ENCODE measurements at places on chromosomes 13 and 19.

GRCh38 chr13:28716511-28716910 is 2.3 kb downstream of the SLC46A3 start:
- no peak for DNase-seq

GRCh38 chr13:35812736-35813135 is 318.4 kb downstream of the DCLK1 start:
- DNase-seq, result no peak

DNA sequence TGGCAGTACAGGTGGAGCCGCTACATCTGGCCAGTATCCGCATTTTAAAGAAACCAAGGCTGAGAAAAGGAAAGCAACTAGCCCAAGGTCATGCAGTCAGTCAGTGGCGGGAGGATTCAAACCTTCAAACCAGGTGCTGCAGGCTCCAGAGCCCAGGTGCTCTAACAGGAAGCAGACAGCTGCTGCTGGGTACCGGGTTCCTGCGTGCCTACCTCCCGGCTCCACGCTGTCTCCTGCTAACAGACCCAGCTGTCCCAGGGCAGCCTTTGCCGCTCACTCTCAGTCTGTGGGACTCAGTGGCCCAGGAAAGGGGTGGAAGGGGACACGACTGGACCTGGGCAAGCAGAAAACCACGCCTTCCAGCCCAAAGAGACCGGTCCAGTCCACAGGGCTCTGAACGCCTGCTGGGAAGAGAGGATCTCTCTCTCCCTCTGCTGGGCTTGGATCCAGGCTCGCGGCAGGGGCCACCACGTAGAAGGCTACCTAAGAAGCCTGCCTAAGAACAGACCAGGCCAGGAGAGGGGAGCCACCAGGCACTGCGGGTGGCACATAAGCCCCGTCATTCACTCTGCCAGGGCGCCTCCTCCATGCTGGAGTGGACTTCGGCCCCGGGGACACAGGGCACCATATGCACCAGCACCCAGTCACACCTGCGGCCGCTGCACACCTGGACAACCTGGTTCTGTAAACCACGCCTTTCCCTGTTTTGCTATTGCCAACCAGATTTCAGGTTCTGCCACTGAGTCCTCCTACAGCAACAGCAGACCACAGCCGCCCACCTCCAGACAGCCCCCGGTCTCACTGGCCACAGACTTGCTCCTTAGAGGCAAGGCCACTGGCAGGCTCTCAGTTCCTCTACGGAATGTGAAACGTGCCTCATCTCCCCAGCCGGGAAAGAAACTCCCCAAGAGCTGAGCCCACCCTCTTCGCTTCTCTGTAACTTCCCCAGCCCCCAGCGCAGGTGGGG is 4.6 kb downstream of the DAPK3 start:
- DNase-seq, result no peak

- peak; percentile 14 for DNase-seq
Observed at GRCh38 chr13:84896128-84896527, 903.1 kb downstream of the SLITRK6 start.

DNA sequence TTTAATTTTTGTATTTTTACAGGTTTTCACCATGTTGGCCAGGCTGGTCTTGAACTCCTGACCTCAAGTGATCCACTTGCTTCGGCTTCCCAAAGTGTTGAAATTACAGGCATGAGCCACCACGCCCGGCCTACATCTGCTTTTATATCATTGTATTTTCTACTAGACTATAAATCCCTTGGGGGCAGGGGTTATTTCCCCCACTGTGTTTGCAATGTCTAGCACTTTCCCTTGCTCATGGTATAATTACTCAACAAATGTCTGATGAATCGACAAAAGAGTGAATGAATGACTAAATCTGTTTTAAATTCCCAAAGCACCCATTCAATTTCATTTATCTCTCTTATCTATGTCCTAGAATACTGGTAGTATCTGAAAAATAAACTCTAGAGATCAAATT is 244.5 kb upstream of the CSNK1A1L start:
- DNase-seq, result no peak

DNA sequence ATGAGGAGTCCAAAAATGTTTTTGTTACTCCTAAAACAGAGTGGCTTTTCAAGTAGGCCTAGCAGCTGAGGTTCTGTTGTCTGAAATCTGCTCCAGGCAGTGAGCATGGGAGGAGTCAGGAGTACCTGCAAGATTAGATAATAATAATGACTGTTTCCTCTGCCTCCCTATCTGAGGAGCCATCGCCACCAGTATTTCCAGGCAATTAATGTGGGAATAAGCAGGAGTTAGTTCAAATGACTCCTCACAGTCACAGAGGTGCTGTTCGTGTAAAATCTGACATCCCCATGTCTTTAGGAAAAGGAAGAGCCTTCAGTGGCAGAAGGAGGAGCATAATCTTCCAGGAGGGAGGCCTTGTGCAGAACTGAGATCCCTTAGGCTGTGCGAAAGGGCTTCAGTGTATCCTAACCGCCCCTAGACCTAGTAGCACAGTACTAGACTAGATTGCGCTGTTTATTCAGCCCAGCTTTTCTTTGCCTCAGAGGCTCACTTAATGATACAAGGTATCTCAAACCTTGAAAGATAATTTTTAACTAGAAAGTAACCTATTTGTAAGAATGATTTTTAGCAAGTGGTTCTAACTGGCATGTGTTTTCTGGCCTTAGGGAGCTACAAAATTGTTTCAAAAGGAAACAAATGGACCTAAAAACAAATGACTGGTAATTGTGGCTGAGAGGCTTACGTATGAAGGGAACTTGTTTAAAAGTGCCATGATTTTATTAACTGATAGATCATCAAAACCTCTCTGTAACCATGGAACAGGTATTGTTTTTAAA is 49.0 kb downstream of the FREM2 start:
- no peak for DNase-seq

- peak; percentile 43 for DNase-seq
Observed at GRCh38 chr13:40190641-40191100, 475.8 kb downstream of the FOXO1 start.

- DNase-seq, result no peak
Observed at GRCh38 chr13:36084131-36084530, 47.1 kb downstream of the DCLK1 start.

DNA sequence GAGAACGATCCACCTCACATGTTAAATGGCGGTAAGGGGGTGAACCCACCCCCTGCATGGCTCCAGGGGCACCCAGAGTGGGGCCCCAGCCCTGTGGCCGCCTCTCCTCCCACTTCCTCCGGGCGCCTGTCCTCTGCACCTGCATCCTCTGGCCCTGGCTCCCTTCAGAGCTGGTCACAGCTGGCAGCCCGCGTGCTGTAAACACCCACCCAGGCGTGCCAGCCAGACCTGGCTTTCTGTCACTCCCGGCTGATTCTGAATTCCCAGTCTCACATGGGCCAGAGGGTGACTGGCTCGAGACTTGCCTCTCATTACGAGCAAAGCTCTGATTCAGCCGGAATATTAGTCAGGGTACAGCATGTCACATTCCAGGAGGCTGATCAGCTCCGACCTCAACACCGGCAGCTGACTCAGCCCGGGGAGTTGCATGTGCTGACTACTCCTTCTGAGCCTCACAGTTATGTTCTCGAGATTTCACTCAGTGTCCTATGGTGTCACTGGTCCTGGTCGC is 75.1 kb downstream of the GNG7 start:
- peak; percentile 97 for DNase-seq

DNA sequence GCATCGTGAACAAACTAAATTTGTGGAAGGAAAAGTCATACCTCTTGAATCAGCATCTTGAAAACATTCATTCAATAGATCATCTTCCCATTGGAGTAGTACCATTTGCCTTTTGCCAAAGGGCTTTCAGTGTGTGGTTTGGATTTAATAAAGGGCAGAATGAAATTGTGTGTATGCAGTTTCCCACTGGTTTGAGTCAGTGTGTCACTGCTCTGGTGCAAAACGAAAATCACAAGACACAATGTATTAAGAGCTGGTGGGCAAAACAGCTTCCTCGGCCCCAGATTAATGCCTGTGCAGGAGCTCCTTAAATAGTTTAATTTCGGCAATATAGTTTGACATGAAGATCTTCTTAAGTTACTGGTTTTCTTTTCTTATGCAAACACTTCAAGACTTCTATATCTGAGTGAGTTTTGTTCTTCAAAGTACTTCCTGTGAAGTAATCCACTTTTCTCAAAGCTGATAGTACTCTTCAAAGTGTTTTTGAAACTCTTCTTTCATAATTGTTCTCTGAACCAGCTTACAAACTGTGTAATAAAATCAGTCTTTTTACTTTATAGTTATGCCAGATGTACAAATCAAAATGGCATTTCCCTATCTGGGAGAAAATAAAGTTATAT is 32.1 kb downstream of the RASL11A start:
- DNase-seq, result no peak

- peak; percentile 23 for DNase-seq
Observed at GRCh38 chr19:56476651-56477428, at the start of gene ZNF667. Gene ZNF667, minus strand, starts transcription at chr19:56477345. Its CDS starts 14,975 bp downstream, at chr19:56462370.

GRCh38 chr19:16160943-16161560 is 12.3 kb downstream of the CIB3 start:
- peak; percentile 52 for DNase-seq

DNA sequence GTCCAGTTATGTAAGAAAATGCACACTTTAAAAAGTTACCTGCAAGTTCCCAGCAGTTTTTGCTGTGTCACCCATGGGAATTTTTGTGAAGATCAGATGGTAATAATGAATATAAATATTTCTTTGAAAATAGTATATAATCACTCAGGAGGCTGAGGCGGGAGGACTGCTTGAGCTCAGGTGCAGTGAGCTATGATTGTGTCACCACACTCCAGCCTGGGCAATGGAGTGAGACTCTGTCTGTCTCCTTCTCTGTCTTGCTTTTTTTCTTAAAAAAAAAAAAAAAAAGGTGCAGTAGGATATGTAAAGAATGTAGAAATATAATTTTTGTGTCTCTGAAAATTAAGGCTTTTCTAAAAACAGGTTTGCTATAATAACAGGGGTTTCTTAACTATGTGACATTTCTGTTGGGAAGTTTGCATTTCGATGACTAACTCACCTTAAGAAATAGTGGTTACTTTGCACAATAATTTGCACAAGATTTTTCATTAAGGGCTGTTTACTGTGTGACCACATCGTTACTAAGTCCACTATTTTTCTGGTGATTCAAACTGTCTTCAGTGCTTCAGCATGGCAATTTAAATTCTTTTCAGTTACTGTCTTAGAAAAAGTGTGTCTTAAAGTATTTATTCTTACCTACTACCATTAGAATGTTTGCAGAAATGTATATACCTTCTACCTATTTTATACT is 37.3 kb downstream of the DNAJC3 start:
- DNase-seq, result peak; percentile 26
